ENCODE measurements at places on chromosomes 3 and 15. TPM values are rescaled to one million over a fixed set of nuclear protein-coding genes. Genes with fewer than 3 reads are reported as not detected.

The LMAN1L gene
- not detected for total RNA-seq

The CLSTN2 gene
- total RNA-seq = 0.15 TPM

The IL5RA gene
- total RNA-seq = not detected

The ERC2 gene
- total RNA-seq = 0.30 TPM

The UCN2 gene
- 1.9 TPM for total RNA-seq

The TMEM212 gene
- not detected for total RNA-seq

The UPK1B gene
- total RNA-seq = not detected

The LTF gene
- not detected for total RNA-seq

The CNOT10 gene
- total RNA-seq = 17.0 TPM

The NR2E3 gene
- not detected for total RNA-seq
